ENCODE measurements at places on chromosomes 13 and 19.

DNA sequence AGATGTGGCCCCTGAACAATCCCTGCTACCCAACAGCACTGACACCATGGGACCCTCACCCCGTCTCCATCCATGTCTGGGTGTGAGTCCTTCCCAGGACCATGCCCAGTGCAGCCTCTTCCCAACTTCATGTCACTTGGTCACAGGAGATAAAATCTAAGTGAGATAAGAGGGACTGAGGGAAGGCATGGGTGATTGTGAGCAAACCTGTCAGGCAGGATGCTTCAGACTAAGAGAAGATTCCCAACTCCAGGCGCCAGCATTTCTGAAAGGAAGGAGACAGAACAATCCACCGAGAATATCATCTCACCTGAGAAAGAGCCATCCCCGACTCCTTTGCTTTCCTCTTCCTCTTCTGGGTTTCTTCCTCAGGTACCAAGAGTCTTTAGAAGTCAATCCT, 7.5 kb downstream of the ZNF320 start:
- no peak for DNase-seq

DNA sequence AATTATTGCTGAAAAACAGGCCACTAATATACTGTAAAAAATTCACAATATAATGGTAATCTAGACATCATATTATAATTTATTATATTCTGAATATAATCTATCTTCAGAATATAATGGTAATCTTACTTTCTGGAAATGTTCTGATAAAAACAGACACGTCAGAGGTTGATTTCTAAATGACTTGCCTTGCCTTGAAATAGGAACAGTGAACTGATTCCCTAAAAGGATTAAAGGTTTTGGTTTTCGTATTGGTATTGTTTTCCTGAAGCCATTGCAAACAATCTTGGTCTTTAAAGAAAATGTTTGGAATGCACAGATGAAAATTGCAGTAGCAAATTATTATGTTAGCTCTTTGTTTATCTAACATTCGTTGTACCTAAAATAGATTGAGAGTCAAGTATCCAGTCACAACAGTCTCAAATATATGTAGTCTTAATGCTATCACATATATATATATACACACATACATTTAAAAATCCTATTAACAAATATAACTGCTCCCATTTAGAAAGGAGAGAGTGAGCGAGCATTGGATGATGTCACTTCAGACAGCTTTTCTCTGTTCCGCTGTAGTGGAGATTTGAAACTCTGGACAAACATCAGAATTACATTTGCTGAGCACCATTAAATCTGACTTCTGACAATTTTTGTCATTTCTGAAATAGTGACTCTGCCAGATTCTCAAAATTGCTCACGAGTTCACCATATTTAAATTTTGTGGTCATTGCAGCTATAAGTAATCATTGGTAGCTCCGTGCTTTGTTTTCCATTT, 1.7 kb downstream of the ITM2B start:
- DNase-seq = no peak

GRCh38 chr13:85366759-85367417, 432.3 kb downstream of the SLITRK6 start:
- no peak for DNase-seq

GRCh38 chr19:3243819-3244700, 19.6 kb downstream of the CELF5 start:
- DNase-seq = no peak

GRCh38 chr13:65889368-65889767, 1340.8 kb downstream of the PCDH9 start:
- DNase-seq = no peak

GRCh38 chr13:110340812-110341444, 33.8 kb downstream of the COL4A2 start:
- DNase-seq = peak; percentile 98

DNA sequence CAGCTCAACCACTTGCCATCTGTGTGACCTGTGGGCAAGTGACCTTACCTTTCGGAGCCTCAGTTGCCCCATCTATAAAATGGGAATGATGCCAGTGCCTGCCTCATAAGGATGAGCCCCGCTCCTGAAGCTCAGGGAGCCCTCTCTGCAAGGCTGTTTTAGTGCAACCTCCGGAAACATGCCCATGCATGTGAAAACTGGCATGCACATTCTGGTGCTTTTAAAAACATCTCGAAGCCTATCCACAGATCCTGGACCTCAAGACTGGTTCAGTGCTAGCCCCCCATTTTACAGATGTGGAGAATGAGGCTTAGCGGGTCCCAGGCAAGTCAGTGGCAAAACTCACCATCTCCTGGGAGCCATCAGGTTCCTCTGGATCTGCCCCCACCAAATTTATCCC, 5.6 kb downstream of the CADM4 start:
- DNase-seq = no peak

DNA sequence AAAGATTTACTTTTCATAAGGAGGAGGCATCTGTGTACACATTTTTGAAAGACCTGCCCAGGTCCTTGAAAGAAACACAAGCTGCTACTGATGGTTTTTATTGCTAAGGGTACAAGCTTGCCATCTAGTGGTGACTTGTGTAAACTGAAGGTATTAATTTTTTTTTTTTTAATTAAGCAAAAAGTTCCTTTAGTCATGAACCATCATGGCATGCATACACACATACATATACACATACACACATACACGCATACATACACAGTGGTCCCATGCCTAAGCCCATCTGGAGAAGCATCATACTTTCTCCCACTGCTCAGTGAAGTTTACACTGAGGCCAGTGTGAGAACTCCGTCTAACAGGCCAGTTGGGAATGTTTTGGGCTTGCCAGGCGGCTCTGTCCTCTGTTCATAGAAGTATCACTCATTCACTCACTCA, 312.5 kb downstream of the DCLK1 start:
- DNase-seq = no peak

GRCh38 chr13:82717249-82717648, 1165.0 kb downstream of the SLITRK1 start:
- no peak for DNase-seq

DNA sequence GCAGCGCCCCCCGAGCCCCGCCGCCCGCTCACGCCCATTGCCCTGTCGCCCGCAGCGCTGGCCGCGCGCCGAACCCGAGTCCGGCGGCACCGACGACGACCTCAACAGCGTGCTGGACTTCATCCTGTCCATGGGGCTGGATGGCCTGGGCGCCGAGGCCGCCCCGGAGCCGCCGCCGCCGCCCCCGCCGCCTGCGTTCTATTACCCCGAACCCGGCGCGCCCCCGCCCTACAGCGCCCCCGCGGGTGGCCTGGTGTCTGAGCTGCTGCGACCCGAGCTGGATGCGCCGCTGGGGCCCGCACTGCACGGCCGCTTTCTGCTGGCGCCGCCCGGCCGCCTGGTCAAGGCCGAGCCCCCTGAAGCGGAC, 518 bp downstream of the KLF2 start:
- no peak for DNase-seq

- no peak for DNase-seq
These were observed 577 bp downstream of the ZNF181 start for GRCh38 chr19:34734537-34735103.

- peak; percentile 83 for DNase-seq
These were observed at the start of gene RGCC for GRCh38 chr13:41456768-41457588. TSS of gene RGCC (plus strand) at chr13:41457550. CDS start at chr13:41457708, 158 bp downstream.

DNA sequence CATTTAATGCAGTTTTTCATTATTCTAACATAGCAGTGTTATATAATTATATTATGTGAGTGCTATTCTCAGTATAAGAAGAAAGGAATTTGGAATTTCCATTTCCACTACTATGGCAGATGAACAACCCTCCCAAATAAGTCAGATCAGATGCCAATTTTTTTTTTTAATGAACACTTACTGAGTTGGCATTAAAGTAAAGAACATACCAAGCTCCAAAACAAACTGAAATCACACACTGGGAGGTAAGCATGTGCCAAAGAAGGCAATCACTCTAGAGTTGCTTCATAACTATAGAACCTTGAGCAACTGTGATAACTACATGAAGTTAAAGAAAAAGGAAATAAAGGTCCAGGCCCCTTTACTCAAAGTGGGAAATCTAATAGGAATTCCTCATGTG, 90.3 kb downstream of the RNF17 start:
- DNase-seq = no peak

- DNase-seq = no peak
These were observed 833.9 kb downstream of the SLITRK1 start for GRCh38 chr13:83048419-83048818.

GRCh38 chr19:56191711-56192110, 5.9 kb downstream of the ZSCAN5B start:
- DNase-seq = no peak

GRCh38 chr13:46179491-46179908, 2.5 kb downstream of the LCP1 start:
- DNase-seq = no peak

DNA sequence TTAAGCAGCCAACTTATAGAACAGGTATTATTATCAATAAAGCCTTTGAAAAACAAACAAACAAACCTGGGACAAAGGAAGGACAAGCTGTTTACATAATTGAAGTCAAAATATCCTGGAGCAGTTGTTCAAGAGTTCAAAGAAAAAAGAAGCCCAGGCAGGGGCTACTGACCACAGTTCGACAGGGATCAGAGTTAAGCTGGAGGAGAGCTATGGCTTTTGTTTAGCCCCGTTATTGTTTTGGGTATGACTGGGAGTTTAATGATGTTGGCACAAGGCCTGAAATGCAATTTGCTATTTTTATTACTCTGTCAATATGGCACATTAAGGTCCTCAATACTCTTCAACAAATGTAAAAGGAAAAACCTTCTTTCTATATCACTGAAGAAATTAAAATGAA, 624.4 kb upstream of the KLHL1 start:
- DNase-seq = no peak

GRCh38 chr19:18700501-18701249, 17.2 kb downstream of the CRTC1 start:
- DNase-seq = no peak

DNA sequence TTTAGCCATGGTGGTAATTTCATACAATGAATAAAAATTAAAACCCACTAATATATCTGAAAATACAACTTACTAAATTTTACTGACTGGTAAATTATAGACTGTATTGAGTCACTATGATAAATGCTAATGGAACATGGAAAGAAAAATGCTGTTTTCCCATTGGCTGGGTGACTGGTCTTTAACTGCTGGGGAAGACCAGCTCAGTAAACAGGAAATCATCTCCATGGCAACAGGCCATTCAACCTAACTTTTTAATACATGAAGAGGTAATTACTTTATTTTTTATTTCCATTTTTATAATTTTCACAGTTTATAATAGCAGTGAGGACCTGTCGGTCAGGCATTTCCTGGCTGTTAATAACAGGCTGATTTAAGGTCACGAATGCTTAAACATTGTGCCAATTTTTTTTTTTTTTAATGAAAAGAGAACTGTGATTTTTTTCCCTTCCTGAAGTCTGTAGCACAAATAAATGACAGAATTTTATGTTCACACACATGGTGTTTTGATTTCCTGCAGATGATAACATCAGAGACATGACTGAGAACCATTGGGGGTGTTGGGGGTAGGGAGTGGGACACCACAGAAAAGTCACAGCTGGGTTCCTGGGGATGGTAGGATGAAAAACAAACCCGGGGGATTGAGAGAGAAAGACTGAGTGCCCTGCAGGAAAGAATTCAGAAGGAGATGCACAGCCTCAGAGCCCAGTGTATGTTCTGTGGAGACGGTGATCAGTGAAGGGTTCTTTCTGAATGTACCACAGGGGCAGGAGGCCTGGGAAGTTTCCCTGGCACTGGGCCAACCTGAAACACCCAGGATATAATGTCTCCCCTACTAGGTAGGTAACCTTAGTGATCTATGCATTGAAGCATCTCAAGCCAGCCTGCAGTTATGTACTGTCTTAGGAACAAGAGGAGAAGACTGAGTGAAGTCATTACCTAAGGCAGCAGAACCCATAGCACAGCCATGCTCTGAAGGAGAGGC, 297.1 kb downstream of the COG6 start:
- no peak for DNase-seq

Measured in coronary artery (tissue), 2 donors.